Naive thymus-derived CD8-positive, alpha-beta T cell (primary cell): ENCODE measurements at places on chromosomes 7 and 10. TPM values are rescaled to one million over a fixed set of nuclear protein-coding genes. Genes with fewer than 3 reads are reported as not detected.

NME8 gene
- total RNA-seq: not detected

MLXIPL gene
- not detected for total RNA-seq

ADAM22 gene
- 7.8 TPM for total RNA-seq

ACTL6B gene
- not detected for total RNA-seq

RASA4B gene
- 35.0 TPM for total RNA-seq

GRCh38 chr10:71277914-71278665 is 41.0 kb upstream of the SLC29A3 start:
- DNase-seq: no peak
- no peaks in the 10 kb centered on the region for H3K36me3 ChIP-seq
- H3K4me3 ChIP-seq: no peak overlapping the region
- H3K4me1 ChIP-seq: peaks cover 8% of the 10 kb centered on the region
- H3K27ac ChIP-seq: no peak overlapping the region
- no peaks in the 10 kb centered on the region for H3K27me3 ChIP-seq

DNA sequence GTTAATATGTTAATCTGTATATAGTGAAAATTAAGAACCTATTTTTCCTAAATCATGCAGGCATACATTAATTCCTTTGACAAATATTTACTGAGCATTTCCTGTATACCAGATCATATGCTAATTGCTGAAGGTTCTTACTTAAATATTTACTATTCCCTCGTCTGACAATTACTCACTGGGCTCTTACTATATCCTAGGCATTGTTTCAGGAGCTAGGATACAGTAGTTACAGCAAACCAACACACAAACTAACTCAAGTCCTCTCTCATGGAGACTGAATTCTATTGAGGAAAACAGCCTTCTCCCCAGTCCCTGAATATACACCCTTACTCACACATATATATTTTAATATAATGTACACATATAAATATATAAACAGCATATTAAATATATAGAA is 786.0 kb downstream of the NRG3 start:
- no peak overlapping the region for H3K4me3 ChIP-seq
- no peaks in the 10 kb centered on the region for H3K4me1 ChIP-seq
- no peak overlapping the region for H3K27ac ChIP-seq

DNA sequence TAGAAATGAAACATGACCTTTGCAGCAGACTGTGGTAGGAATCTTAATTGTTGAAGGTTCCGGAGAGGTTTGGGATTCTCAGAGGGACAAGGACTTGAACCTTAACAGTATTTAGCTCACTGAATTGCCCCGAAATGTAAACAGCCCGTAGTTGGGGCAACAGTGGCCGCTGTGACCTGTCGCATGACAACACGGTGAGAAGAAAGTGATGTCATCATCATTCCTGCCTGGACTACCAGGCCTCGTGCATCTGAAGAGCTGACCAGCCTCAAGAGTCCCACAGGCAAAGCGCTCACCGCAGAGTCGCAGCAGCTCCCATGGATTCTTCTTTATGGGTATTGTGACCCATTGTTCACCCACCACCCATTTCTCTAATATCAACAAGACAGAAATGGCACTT is 250.6 kb downstream of the KLF6 start:
- H3K4me3 ChIP-seq: no peak overlapping the region
- no peaks in the 10 kb centered on the region for H3K4me1 ChIP-seq
- no peaks in the 10 kb centered on the region for H3K36me3 ChIP-seq
- no peaks in the 10 kb centered on the region for H3K27me3 ChIP-seq

DNA sequence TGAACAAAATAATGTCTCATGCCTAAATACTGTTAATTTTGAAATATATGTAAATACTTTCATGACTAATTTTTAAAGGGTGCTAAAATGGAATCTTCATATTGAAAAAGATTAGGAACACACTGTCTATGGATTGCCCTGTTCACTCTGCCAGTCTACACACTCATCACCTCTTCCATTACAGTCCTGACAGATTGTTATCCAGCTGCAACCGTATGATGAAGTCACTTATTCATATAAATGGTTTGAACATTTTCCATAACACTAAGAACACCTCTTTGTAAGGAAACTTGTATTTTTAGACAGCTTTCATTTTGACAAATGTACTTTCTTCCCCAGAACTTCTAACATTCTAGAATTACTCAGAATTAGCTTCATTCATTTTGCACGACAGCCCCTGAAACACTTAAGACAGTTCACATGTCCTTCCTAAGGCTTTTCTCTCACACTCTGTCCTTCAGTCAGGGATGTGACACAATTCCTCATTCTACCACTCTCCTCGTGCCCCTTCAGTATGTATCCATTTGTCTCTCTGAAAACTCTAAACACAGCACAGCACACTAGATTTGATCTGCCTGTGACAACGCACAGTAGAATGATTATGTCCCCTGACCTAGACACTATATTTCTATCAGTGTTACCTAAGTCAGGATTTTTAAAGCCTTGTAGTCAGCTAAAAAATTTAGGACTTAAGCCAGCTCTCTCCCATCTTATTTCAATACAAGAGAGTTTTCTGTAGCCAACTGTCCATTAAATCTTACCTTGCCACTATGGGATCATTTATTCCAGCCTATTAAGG is 71.9 kb downstream of the ORC5 start:
- DNase-seq: no peak
- H3K27me3 ChIP-seq: no peaks in the 10 kb centered on the region
- peaks cover 12% of the 10 kb centered on the region for H3K36me3 ChIP-seq
- no peak overlapping the region for H3K4me3 ChIP-seq

DNA sequence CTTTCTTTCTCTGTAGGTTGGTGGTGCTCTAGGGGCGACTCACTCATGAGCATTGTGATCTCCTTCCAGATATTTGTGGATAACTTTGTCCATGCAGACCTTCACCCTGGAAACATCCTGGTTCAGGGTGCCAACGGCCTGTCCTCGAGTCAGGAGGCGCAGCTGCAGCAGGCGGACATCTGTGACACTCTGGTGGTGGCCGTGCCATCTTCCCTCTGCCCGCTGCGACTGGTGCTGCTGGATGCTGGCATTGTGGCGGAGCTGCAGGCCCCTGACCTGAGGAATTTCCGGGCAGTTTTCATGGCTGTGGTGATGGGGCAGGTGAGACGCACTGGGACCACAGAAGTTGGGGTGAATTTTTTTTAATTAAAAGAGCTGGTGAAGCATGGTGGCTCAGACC is 9.6 kb upstream of the NDUFB2 start:
- no peak overlapping the region for H3K4me3 ChIP-seq
- H3K27ac ChIP-seq: no peak overlapping the region
- H3K27me3 ChIP-seq: no peaks in the 10 kb centered on the region
- no peaks in the 10 kb centered on the region for H3K36me3 ChIP-seq

- H3K27me3 ChIP-seq: no peaks in the 10 kb centered on the region
- H3K4me3 ChIP-seq: no peak overlapping the region
Observed at GRCh38 chr7:71388181-71388580, 256.2 kb downstream of the GALNT17 start.
